Activated T-helper 9 cell treated with anti-CD3 and anti-CD28 coated beads, Interleukin-2, amount 50 U/mL, for 16 hours (primary cell): ENCODE measurements at places on chromosomes 13 and 19.

- no peak for DNase-seq
Measured at GRCh38 chr13:97385854-97386253, 48.1 kb upstream of the RAP2A start.

DNA sequence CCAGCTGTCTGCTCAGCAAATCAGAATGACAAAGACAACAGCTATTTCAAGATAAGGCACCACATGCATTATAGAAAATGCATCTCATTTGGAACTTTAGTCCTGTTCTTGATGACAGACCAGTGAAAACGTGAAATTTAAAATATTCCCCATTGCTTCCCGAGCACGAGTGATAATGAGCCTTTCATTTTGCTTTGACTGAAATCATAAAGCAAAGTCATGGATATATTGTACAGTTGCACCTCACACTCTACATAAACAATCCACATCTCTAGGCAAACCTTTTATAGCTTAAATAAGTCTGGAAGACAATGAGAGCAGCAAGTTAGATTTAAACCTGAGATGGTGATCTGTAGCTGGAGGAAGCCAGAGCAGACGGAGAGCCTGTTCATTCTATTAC, 79.1 kb downstream of the FAM216B start:
- DNase-seq: no peak

DNA sequence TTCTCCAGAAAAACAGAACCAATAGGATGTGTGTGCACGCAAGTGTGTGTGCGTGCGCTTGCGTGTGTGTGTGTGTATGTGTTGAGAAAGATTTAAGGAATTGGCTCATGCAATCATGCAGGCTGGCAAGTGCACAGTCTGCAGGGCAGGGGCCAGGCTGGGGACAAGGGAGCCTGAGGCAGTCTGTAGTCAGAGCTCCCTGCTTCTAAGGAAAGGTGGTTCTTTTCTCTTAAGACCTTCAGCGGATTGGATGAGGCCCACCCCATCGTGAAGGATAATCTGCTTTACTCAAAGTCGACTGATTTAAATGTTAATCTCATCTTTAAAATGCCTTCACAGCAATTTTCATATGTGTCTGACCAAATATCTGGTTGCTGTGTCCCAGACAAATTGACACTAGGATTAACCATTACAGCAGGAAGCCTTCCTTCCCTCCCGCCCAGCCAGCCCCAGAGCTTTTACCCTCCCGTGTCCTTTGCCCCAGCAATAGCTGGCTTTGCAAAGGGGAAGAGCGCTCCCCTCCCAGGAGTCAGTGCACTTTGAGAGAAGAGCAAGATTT, 15.0 kb upstream of the NAXD start:
- DNase-seq: no peak

GRCh38 chr19:4009990-4010807, 2.7 kb downstream of the PIAS4 start:
- no peak for DNase-seq

DNA sequence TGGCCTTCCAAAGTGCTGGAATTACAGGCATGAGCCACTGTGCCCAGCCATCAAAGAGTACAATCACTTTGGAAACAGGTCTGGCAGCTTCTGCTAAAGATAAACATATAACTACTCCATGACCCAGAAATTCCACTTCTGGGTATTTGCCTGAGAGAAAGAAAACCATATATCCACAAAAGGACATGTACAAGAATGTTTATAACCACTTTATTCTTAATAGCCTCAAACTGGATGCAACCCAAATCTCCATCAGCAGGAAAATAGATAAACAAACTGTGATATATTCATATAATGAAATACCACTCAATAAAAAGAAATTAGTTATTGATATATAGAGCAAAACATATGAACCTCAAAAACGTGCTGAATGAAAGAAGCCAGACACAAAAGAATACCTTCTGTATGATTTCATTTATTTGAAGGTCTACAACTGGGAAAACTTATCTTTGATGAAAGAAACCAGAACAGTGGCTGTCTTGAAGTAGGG, 40.5 kb downstream of the TEX26 start:
- DNase-seq: no peak

GRCh38 chr19:55116232-55116858, 1.1 kb downstream of the PPP1R12C start:
- DNase-seq: peak; percentile 23

GRCh38 chr19:29067831-29068230, 145.1 kb downstream of the UQCRFS1 start:
- DNase-seq: no peak

DNA sequence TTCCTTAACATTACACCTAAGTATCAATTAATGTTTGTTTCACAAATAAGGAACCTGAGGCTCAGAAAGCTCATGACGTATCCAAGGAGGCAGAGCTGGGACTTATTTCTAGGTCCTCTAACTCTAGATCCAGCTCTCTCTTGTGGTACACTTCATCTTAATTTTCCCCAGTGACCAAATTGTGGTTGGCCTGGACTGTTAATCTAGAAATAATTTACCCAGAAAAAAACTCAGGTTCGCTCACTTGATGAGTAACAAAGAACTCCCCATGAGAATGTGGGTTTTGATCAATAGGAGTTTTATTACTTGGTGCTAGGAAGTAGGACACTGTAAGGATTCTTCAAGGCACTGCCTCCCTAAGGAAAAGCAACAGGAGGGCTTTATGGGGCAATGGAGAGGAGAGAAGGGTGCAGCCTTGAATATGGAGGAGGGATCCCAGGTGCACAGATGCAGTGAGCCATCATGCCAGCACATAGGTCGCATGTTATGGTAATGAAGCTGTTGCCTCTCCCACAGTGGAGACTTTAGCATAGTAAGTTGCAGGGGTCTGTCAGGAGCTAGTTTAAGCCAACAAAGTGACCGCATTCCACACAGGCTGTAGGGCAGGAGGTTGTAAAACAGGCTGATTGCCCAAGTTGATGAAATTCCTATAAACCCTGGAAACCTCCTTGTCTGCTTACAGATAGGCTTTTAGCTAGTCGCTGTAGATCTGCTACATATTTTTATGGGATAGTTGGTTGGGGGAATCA, 14.7 kb downstream of the RAP2A start:
- no peak for DNase-seq

GRCh38 chr19:16376241-16376640, 51.6 kb downstream of the KLF2 start:
- DNase-seq: no peak

GRCh38 chr19:49117677-49118564, 1.0 kb downstream of the C19orf73 start:
- DNase-seq: no peak
